ENCODE measurements at places on chromosomes 4 and X.

GRCh38 chr4:137312257-137312656 lies 220.0 kb downstream of the PCDH18 start:
- DNase-seq: no peak

GRCh38 chr4:155703486-155704247 lies 37.0 kb downstream of the GUCY1A1 start:
- no peak for DNase-seq

GRCh38 chr4:88527787-88528186 lies 4.2 kb upstream of the PYURF start:
- no peak for DNase-seq

DNA sequence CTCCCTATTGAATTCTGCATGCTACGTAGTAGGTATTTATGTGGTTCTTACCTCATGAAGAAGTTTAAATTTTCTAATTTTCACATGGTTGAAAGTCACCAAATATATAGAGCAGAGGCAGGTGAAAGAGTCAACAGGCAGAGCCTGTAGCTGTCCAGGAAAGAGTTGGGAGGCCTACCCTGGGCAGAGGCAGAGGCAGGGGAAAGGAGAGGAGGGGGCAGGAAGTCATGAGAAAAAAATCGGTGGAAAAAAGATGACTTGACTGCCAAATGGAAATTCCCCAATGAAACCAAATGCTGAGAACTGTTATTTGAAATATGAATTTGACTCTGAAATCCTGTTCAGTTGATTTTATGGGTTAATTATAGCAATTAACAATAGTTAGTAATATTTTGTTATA lies 23.1 kb upstream of the GPR34 start:
- DNase-seq: no peak

GRCh38 chrX:136858007-136858756 lies 22.3 kb downstream of the RBMX start:
- DNase-seq: no peak

GRCh38 chr4:166996216-166996615 lies 238.1 kb downstream of the SPOCK3 start:
- DNase-seq: no peak

GRCh38 chrX:96929036-96929435 lies 45.3 kb downstream of the RPA4 start:
- peak; percentile 75 for DNase-seq
